SHP77 treated with DMSO at 0.1 percent for 48 hours (cell line): ENCODE measurements at places on chromosomes 12 and 14.

DNA sequence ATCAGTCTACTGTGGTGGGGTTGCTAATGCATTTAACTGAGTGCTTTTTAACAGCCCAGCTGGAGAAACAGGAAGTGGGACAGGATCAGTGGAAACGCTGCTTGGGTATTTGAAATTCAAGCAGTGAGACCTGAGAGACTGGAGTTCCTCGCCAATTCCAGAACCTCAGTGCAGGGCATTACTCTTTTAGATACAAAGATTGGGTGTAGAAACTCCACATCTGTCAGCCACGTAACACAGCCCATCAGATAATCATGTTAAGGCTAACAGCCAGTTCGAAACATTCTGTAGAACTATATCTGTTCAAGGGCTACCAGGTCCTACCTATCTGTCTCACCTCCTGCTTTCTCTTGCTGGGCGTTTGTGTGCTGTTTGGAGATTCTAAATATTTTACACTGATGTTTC lies 45.5 kb downstream of the RAD52 start:
- DNase-seq: no peak

DNA sequence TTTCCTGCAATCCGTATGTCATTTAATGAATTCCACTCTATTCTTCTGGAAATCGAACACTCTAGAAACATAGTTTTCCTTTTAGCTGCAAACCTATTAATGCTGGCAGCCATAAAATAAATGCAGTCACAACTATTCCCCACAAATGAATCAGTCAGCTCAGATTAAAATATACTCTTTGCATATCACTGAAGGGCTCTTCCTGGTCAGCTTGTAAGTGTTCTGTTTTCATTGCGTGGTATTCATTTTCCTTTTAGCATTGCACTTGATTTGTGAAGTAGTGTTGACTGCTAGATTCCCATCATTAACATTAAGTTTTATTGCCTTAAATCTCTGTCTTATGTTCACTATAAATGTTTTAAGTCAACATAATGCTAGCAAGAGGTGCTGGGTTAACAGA lies 685.9 kb downstream of the DIO2 start:
- DNase-seq: no peak

DNA sequence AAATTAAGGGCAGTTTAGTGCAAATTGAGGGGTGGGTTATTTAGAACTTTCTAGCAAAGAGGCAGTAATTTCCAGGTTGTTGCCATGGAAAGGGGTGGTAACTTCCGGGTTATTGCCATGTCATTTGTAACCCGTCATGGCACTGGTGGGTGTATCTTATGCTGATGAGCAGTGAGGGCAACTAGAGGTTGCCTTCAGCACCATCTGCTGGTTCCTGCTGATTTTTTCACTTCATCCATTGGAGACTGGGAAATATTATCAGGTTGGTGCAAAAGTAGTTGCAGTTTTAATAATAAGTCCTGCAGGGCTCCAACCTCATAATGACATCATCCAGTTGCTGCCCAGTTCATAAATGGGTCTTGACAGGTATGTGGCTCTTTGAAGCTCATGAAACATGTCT lies 24.4 kb upstream of the SERPINA4 start:
- DNase-seq: no peak

GRCh38 chr12:111826992-111827391 lies 15.0 kb upstream of the MAPKAPK5 start:
- DNase-seq: no peak

- no peak for DNase-seq
Observed at GRCh38 chr12:102896067-102896466, 21.0 kb downstream of the PAH start.

GRCh38 chr14:34275078-34275477 lies 187.0 kb downstream of the SPTSSA start:
- DNase-seq: no peak

GRCh38 chr12:67202011-67202677 lies 67.0 kb upstream of the CAND1 start:
- no peak for DNase-seq

DNA sequence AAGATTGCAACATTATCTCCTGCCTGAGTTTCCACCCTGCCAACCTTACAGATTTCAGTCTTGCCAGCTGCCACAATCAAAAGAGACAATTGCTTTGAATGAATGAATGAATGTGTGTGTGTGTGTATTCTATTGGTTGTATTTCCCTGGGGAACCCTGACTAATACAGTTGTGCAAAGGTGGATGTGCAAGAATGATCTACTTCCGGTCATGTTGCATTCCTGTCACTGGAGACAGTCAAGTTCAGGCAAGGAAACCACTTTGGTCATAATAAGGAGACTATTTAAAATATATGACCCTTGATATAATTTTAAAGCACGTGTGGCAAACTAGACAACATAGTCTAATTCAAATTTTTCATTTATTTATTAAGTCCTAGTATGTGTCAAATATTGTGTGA lies 13.1 kb downstream of the RERG start:
- DNase-seq: no peak

- no peak for DNase-seq
Observed at GRCh38 chr12:115506822-115507559, 770.5 kb downstream of the MED13L start.

- DNase-seq: no peak
Observed at GRCh38 chr14:61619494-61619893, 75.8 kb upstream of the HIF1A start.

- DNase-seq: no peak
Observed at GRCh38 chr12:54011665-54012532, 3.1 kb downstream of the HOXC8 start.

- no peak for DNase-seq
Observed at GRCh38 chr14:21073921-21074320, 3.8 kb downstream of the ARHGEF40 start.

- DNase-seq: no peak
Observed at GRCh38 chr12:130164936-130165335, 2.7 kb downstream of the FZD10 start.

GRCh38 chr14:23047034-23047634 lies 5.1 kb downstream of the PSMB11 start:
- no peak for DNase-seq
